ENCODE measurements at places on chromosomes 16 and 17.

DNA sequence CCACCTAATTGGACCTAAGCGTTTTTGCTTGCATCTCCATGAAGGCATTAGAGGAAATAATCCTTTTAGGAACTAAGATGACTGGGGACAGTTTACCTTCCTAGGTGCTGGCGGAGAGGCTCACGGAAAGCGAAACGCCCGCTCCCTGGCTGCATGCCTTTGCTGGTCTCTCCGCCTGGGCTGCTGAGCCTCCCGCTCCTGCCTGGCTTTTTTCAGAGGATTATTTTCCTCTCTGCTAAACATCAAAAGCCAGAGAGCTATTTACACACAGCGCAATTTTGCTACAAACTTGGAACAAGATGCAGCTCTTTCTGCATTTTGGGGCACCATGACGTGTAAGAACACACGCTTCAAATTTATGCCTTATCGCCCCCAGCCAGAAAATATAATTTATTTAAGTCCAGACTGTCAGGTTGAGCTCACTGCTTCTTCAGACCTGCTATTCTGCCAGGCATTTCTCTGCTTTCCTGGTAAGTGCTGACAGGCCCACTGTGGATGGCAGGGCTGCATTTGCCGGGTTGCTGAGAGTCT, 124.4 kb downstream of the SPACA3 start:
- no peak for DNase-seq

DNA sequence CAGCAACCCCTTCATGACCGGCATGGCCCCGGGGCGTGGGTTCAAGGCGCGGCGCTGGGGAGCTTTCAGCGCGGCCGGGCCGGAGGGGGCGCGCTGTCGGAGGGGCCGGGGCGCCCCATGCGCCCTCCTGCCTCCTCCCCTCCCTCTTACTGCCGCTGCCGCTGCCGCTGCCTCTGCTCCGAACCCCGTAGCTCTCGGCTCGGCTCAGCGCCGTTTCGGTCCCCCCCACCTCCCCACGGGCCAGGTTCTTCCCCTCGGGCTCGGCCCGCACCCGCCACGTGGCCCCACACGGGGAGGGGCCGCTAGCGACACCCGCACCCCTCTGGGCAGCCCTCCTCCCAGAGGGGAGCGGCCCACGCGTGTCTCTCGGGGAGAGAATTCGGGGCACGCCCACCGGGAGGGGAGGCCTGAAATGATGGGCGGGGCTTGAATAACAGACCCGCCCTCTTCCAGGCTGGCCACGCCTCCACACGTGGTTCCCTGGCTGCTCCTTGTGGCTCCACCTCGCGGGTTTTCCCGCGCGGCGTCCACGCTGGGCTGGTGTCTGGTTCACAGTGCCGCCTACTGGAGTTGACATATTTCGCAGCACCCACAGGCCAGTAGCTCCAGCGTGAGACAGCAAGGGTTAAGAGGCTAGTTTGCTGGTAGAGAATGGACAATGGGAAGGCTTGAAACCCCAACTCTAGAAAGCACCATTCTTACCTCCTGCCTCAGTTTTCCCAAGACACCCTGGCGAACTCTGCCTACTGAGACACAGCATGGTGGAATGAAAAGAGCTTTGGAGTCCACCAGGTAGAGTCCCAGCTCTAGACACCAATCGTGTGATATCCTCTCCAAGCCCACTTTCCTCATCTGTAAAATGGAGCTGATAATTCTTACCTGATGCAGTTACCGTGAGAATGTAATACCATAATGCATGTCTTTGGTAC, at the start of gene KCNH4:
Gene KCNH4 (minus strand): TSS at position 221 of the 929 bp plus-strand sequence. CDS start 197 bp downstream, at position 24.
- DNase-seq, result peak; percentile 58

DNA sequence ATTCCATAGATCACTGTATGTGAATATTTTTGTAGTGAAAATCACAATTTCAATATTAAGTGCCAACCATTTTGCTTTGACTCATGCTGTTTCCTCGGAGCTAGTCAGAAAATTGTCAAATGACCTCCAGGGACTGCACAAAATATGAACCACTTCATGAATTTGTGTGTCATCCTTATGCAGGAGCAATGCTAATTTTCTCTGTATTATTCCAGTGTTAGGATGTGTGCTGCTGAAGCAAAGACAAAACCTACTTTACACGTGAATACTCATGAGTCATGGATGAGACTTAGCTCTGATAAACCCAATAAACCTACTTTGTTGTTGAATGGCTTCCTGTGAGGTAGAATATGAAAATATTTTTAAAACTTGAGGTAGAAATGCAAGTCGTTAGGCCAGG, 65.2 kb downstream of the SHCBP1 start:
- no peak for DNase-seq

DNA sequence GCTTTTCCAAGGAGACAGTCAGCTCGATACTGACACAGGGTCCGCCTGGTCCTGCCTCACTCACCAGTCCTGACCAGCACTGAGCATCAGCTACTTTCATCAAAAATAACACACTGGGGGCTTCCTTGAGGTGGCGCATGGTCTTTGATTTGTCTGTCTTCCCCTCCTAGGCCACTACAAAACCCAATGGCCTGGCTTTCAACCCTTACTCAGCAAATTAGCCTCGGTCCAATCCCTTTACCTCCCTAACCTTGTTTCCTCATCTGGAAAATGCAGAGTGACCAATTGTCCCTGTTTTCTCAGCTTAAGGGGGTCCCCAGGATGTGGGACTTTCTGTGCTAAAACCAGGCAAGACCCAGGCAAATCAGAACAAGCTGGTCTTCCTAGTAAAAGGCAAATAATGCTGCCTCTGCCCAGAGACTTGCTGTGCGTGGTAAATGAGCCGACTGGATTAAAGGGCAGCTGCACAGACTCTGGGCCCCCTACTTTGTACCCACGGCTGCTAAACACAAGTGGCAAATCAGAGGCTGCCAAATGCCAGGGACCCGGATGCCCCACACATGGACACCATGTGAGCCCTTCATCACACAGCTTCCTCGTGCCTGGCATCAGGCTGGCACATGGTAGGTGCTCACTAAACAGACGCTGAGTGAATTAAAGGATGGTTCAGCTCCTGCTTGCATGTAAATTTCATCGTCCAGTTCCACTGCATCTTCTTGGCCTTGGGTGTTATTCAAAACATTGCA, 31.2 kb upstream of the CMIP start:
- DNase-seq, result no peak

- DNase-seq, result no peak
Observed at GRCh38 chr17:32916134-32916533, 11.8 kb upstream of the TMEM98 start.

DNA sequence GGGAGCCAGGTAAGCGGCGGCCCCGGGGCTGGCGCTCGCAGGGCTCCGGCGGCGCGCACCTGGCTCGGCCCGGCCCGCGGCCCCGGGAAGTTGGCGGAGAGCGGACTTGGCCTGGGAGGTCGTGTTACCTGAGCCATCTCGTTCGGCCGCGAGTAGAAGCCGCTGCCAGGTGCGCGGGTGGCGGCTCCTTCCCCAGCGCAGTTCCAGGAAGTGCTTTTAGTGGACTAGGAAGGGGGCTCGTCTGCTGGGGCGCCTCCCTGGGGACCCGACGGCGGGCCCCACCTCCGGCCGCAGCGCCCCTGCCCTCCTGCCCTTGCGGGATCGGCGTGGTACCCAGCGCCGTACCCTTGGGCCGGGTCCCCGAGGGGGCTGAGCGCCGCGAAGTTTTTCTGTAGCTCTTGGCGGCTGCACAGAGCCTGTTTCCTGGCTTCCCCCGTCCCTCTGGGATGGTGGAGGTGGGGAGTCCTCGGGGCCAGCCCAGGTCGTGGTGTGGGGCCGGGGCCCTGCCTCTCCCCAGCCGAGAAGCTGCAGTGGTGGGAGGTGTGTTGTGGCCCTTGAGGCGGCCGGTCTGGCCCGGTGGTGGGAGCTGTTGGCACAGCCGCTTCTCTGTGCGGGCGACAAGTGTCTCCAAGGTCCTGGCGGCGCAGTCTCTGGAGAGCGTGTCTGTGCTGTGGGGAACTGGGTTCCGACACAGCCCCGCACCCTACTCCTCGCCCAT, 96.9 kb downstream of the RAB11FIP4 start:
- DNase-seq, result no peak

DNA sequence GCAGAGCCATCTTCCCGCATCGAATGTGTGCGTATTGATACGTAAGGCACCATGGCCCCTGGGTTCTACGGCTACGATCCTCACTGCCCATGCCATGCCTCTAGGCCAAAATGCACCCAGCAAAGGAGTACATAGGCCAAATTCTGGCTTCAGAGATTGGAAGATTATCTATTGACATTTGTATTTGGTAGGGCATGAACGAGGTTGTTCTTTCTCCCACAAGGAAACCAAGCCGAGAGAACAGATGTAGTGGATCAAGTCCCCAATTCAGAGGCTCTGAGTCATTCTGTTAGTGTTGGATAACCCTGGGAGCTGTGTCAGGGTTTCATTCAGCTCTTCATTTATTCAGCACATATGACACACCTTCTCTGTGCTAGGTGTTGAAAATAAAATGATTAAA, 36.5 kb downstream of the HOXB1 start:
- DNase-seq, result no peak

DNA sequence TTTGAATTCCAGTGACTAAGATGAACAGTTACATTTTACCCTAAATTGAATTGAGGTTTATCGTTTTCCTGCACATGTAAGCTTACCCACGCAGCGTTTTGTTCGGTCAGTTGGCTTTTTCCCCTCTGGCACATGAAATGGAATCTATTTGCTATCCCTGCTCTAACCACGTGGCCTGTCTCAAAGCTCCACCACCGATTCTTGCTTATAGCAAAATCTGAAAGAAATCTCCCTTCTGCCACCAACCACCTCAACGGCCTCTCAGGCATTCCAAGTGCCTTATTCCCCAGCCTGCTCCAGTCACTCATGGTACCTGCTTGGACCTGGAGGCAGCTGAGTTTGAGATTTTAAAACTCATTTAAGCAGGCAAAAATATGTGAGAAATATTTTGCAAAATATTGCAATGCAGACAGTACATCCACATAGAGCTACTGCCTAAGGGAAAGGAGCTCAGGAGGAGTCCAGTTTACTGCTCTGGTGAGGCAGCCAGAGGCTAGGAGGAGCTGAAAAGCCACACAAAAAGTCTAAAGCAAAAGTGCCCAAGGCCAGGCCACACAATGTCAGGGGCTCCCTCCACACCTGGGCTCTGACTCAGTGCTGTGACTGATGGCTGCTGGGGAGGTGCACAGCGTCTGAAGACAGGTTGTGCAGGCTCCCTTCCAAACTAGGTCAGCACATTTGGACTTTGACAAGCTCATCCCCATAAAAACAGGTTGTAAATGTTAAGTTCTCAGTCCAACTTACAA, 26.4 kb downstream of the ARHGAP17 start:
- peak; percentile 67 for DNase-seq

DNA sequence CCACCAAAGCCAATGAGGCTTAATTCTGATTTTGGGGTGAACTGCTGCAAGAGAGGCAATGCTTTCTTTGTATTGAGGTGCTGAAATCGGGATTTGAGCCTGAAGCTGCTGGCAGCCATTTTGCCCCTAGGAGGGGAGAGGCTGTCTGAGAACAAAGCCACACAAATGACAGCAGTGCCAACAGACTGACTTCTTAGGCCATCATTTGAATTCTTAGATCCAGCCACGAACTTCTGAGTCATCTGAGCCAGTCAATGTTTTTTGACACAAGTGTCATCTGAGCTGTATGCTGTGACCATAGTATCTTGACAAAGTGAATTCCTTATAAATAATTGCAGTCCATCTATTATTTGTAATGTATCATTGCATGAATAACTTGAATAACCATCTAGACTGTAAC, 29.0 kb downstream of the HYDIN start:
- no peak for DNase-seq
